ENCODE measurements at places on chromosomes 2 and 18.
A peak's percentile ranks its signal among the peaks of the same experiment; 100 is the strongest.

DNA sequence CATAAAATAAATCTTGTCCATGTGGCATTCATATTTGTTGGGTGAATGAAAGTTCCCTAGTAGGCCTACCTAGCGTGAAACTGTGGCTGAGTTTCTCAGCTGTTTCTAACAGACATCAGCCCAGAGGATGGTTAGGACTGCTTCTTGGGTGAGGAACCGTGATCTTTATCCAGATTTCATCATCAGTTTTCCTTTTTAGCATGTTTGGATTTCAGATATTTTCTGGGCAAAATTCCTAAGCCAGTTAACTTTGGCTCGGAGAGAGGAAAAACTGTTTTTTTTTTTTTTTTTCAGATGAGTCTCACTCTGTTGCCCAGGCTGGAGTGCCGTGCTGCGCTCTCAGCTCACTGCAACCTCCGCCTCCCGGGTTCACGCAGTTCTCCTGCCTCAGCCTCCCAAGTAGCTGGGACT lies 53.5 kb downstream of the DGKD start:
- no peak for DNase-seq

GRCh38 chr2:177520324-177520723 lies 127.8 kb downstream of the AGPS start:
- DNase-seq: no peak

DNA sequence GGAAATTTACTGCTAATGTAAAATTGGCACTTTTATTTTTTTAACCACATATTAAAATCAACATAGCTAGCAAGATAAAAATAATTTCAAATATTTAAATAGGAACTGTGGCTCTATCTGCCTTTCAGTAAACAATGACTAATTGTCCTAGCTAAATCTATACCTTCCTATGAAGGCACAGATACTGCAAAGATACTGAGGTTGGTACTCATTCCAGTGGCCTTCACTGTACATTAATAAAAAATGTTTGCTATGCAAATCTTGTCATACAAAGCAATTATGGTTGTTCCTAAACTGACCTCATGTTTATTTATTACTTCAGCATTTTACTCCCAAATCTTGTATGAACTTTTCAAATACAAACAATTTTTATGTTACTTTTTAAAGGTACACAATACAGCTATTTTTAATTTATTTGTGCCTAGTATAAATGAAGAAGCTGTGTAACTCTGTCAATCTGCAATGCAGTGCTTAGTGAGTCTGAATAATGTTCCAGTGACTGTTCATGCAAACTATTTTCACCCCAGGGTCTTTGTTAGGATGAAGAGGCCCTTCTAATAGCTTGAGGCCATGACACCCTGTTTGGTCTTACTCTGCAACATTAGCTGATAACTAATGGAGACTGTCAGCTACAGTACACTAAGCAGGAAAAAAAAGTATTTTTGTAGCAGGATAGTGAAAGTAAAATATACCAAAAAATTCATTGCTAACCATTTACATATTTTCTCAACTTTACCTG lies 9.3 kb upstream of the ERBB4 start:
- DNase-seq: no peak

DNA sequence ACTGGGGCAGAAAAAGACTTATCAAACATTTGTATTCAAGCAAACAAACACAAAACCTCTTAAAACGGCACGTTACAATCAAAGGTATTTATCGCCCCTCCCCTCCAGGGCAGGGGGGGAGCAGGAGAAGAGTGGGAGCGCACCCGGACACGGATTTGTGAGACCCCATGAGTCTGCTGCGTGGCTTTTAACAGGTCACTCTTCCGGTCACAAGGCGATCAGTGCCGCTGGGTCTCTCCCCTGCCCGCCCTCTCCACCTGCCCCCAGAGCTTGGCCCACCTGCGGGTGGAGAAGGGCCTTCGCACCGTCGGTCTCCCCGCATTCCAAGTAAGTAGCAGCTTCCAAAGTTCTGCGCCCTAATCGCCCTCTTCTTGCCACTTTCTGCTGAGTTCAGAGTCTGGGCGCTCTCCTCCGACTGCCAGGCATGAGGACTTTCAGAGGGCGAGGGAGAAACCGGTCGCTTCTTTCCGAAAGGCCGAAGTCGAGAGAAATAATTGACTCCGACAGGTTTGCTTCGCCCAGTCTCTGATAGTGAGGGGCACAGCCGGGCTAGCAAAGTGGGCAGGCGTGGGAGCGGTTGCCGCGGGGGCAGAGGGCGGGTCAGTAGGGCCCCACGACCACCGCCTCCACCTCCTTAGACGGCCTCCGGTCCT lies 800 bp downstream of the RPRM start:
- DNase-seq: peak; percentile 7

- DNase-seq: no peak
Measured at GRCh38 chr2:191612496-191612895, 65.4 kb upstream of the NABP1 start.

DNA sequence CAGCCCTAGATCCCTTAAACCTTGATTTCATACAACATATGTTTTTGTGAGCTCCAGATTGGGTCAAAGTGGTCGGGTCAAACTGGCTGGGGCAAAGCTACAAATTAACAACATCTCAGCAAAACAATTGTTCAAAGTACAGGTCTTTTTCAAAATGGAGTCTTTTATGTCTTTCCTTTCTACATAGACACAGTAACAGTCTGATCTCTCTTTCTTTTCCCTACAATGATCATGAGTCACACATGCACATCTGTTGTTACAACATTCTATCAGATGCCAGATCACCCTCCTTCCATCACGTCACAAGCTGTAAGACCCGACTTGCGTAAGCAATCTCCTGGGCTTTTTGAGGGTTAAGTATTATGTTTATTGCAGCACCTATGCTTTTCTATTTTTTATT lies 55.1 kb downstream of the RHOB start:
- no peak for DNase-seq

DNA sequence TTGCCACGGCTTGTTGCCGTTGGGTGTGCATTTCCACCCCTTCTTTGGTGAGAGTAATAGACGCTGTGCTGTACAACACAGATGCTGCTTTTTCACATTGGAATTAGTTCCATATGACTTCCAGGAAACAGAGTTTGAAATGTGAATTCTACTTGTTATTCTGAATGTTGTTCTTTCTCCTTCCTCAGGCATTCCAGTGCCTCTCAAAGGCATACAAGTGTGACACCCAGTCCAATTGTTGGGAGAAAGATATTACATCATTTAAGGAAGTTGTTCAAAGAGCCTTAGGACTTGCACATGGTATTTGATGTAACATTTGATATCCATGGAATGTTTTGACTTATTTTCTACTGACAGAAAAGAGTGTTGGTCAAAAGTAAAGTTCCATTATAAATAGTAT lies 134.4 kb upstream of the LTBP1 start:
- DNase-seq: no peak

DNA sequence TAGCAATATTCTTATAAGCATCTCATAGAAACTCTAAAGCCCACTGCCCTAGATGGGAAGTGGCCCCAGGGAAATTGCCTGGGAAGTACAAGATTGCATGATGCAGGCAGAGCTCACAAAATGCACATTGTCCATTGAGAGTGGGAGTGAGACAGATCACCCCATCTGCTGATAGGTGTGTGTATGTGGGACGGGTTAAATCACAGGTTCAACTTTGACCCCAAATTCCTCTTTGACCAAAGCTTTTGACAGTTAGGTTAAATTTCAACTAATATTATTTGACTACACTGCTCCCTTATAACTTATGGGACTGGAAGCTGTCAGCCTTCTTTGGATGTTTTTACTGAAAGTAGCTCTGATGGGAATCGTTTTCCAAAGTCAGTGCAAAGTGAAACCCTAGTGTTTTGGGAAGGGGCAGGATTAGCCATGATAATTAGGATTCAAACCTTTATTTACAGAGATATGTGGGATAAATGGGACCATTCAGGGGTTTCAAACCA lies 11.4 kb upstream of the FABP1 start:
- no peak for DNase-seq

GRCh38 chr2:18119883-18120282 lies 241.4 kb downstream of the KCNS3 start:
- no peak for DNase-seq

DNA sequence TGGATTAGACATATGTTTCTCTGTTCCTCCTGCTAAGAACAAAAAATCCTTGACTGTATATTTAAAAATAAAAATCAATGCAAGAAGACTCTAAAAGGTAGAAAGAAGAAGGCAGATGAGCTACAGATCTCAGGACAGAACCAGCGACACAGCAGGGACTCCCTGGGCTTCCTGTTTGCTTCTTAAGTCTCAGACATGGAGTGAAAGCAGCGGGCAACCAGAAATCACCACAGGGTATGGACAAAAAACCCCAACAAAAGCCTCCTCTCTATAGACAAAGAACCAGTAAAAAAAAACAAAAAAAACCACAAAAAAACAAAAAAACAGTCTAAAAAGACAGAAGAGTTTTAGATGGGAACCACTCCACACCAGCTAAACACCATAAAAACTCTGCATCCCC lies 971.0 kb upstream of the GYPC start:
- DNase-seq: no peak

GRCh38 chr18:7974200-7974874 lies 407.2 kb downstream of the PTPRM start:
- no peak for DNase-seq

Data from stimulated activated naive CD8-positive, alpha-beta T cell treated with anti-CD3 and anti-CD28 coated beads, Interleukin-15, amount 100 ng/mL, for 72 hours (primary cell).